ENCODE measurements at places on chromosomes 6 and 20.

GRCh38 chr6:81570681-81571080 is 181.8 kb downstream of the TENT5A start:
- DNase-seq = no peak

- no peak for DNase-seq
These were observed 21.9 kb downstream of the NCOA7 start for GRCh38 chr6:125812394-125813292.

GRCh38 chr6:6823568-6824224 is 235.2 kb downstream of the LY86 start:
- DNase-seq = no peak

DNA sequence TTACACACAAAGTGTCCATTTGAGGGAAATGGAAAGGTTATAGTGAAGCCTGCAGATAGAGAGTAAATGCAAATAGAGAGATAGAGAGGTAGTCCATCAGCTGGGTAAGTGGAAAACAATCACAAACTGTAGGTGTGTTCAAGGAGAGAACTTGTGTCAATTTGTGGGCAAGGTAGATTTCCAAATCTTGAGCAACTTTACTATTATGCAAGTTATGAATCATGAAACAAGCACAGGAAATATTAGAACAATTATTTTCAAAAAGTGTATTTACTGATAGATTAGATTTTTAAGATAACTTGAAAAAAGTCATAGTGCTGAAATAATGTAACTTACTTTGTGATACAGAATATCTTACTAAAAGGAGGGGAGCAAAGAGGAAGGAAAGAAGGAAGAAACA is 792.9 kb downstream of the EYS start:
- no peak for DNase-seq

DNA sequence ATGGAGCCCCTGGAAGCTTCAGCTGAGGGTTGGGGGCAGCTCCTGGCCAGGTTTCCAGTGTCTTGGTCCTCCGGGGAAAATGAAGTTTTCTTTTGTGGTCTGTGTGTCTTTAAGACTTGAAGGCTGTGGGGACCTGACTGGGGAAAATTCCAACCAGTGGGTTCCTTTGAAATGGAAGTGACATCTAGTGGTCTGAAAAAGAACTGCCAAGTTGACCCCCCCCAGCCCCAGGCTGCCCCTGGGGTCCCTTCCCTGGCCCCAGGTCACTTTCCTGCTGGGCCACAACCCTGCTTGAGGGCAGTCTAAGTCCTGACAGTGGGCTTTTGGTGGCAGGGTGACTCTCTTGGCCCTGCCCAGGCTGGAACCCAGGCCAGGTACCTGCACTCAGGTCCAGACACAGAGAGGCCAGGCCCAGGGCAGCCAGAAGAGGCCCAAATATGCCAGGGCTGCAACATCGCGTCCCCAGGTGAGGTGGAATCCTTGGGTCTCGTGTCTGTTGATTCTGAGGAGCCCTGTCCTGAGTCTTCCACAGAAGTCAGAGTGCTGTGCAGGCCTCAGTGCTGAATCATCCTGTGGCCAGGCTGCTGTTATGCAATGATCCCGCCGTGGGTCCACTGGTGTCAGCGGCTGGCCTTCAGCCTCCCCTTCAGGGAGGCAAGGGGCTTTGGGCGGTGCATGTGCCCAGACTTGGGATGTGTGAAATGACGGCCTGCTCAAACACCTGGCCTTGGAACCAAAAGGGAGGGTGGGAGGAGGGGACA is 68.4 kb downstream of the VEGFA start:
- DNase-seq = no peak
